ENCODE measurements at places on chromosomes 11 and 22.

DNA sequence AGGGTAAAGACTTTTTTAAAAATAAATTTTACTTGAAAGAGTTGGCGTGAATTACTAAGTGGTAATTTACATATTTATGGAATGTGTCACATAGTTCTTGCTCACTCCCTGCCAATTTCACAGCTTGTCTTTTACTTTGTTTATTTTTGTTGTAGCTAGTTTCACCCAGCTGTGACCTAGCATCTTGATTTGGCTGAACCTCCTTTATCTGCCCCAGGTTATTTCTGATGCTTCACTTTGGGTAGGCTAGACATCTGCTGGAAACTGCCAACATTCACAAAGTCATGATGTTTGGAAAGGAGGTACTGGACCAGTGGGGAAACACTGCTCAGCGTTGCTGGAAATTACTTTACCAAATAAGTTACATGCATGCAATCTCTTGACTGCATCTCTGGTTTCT lies 1676.0 kb upstream of the RAG2 start:
- no peak for DNase-seq

DNA sequence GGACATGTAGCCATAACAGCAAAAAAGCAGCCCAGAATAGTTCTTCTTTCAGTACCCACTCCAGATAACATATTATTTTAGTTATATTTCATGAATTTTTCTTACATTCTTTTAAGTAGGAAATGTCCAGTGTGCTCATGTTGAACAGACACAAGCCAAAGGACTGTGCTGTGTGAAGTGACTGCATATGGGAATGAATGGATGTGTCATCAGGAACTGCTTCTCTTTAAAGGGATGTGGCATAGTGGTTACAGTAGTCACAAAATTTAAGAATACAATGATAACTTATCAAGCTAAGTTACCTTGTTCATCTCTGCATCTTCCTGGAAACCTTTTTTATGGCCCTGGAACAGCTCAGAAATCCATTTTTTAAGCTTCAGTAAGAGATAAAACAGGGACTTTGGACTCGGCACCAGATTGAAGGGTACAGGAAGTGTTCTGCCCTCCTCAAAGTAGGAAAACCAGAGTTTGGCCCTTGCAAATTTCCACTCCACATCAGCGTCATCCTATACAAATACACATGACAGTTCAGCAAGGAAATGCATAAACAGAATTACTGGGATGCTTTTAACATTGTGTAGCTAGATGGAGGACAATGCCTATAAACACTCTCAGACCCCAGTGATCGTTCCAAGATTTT lies 112.8 kb downstream of the TRPC6 start:
- no peak for DNase-seq

GRCh38 chr22:45722006-45722405 lies 50.4 kb downstream of the ATXN10 start:
- DNase-seq, result no peak

DNA sequence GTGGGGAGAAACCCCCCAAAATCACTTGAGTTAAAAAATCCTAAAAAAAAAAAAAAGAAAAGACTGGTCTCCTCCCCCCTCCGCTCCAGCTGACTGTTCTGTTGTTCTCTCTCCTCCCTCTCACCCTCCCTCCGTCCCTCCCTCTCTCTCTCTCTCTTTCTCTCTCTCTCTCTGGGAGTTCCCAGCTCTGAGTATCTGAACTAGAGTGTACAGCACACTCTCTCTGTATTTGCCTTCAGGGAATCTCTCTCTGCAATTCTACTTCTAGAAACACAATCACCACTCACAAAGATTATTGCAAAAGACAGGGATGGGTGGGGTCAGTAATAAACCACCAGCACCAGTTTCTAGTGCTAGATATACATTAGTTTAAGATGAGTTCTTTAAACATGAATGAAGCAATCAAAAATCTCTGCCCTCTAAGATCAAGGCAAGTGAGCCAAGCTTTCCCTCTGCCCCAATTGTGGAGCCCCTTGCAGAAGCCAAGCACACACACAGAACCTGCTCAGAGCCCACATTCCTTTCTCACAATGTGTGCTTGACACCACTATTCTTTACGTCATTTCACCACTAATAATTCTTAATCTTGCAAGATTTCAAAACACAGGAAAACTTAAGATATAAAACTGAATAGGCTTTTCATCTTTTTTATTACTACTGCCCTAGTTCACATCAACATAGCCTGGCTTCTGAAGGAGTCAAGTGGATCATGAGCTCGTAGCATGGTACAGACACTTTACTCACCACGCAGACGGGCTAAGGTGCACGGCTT lies 133.5 kb downstream of the RBFOX2 start:
- DNase-seq, result no peak

- no peak for DNase-seq
Measured at GRCh38 chr11:129259931-129260348, 67.8 kb upstream of the ARHGAP32 start.

- DNase-seq, result no peak
Measured at GRCh38 chr11:30000986-30001750, 15.7 kb downstream of the KCNA4 start.

- no peak for DNase-seq
Measured at GRCh38 chr11:72735495-72736027, 16.6 kb downstream of the ARAP1 start.

DNA sequence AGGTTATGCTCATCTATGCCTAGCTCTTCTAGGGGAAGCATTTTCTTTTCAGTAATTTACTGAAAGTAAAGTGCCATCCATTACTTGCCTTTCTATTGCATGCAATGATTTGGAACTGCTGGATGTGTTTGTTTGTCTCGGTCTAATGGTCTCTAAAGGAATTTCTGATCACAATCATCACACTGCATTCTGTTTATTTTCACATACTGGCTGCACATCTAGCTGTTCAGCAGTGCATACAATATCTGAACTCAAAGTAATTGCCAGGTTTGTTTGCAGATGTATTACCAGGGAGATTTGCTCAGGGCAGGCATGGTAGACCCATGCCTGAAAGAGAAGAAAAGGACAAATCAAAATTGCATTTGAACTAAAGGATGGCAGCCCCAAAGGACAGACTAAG lies 36.4 kb upstream of the CWF19L2 start:
- no peak for DNase-seq

DNA sequence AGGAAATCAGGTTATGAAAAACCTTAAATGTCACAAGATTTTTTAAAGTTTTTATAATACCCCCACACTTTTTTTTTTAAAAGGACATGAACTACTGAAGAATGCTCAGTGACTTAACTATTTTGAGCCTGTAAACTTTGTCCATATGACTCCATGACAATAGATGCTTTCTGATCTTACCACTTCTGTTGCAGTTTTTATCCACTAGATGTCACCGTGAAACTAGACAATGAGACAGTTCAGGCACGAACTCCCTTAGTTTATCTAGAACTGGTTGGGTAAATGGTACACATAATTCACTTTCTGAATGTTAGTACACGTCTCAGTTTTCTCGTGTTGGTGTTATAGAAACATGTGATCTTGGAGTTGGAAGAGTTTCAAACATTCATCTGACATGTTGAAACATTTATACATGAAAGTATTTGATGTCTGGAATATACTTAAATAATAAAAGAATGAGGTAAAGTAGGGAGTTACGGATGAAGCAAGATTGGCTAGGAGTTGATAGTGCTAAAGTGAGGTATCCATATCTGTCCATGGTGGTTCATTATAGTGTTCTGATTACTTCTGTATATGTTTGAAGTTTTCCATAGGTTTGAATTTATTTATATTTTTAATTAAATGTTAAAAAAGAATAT lies 8.1 kb downstream of the CCDC15 start:
- DNase-seq, result no peak

GRCh38 chr11:1375955-1376258 lies 13.8 kb upstream of the BRSK2 start:
- no peak for DNase-seq

GRCh38 chr22:47041271-47042115 lies 279.0 kb downstream of the TBC1D22A start:
- DNase-seq, result no peak

DNA sequence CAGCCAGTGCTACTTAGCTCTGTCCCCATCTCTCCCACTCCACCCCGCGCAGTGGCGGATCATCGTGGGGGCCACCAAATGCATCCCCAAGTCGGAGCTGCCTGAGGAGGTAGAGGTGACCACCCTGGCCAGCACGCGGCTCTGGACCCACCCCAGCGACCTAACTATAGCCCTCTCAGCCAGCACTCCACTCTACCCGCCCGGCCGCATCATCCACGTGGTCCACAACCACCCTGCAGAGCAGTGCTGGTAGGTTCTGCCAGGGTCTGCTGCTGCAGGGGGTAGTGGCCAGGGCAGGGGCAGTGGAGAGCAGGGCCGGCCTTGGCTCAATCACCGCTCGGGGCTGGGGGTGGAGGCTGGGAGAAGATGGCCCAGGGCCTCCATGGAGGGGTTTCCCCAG lies 13.0 kb upstream of the MYRF start:
- no peak for DNase-seq

GRCh38 chr22:25735650-25736049 lies 6.3 kb upstream of the MYO18B start:
- no peak for DNase-seq

DNA sequence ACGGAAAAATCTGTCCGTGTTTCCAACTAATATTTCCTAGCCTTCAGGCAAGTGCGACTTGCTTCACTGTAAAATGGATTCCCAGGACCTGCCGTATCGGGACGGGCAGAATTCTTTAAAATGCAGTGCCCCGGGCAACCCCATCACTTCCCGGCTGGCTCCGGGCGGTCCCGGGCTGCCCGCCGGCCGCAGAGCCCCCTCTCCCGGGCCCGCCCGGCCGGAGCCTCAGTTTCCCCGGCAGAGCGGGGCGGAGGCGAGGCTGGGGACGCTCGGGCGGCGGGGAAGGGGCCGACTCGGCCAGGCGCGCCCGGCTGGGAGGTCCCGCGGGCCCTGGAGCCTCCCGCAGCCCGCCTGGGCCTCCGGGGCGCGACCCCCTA lies 84.2 kb upstream of the WNT7B start:
- no peak for DNase-seq

- DNase-seq, result peak; percentile 61
Measured at GRCh38 chr11:72812967-72813739, 1.1 kb upstream of the ATG16L2 start.

DNA sequence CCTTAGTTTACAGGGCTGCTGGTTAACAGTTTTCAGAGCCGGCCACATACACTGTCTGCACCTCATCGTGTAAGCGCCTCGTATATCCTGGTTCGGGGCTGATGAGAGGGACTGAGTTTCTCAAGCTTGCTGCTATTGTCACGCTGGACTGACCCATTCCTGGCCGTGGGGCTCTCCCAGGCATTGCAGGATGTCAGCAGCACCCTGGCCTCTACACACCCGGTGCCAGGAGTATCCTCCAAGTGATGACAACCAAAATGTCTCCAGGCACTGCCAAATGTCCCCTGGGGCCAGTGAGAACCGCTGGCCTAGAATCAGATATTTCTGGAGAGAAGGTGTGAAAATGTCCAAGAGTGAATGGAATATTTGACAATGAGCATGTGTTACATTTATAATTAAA lies 82.8 kb downstream of the ST3GAL4 start:
- no peak for DNase-seq

DNA sequence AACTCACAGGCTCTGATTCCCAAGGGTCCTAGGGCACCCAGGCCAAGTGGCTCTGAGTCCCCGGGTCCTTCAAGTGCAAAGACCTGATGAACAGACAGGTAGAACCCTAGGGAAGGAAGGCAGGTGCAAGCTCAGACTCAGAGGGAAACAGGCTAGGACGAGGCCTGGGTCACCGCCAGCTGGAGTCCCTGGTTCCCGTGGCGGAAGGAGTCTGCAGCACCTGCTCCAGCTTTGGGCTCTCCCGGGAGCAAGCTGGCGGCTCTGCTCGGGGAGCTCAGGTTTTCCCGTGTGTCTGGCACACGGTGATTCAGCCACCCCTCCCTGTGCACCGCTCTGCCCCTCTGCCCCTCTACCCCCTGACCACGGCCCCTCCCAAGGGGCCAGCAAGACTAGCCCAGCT lies 59.8 kb downstream of the WNT7B start:
- no peak for DNase-seq

- DNase-seq, result no peak
Measured at GRCh38 chr11:85768473-85769146, 42.3 kb downstream of the SYTL2 start.

GRCh38 chr22:17672417-17672991 lies 33.9 kb downstream of the BCL2L13 start:
- peak; percentile 5 for DNase-seq

DNA sequence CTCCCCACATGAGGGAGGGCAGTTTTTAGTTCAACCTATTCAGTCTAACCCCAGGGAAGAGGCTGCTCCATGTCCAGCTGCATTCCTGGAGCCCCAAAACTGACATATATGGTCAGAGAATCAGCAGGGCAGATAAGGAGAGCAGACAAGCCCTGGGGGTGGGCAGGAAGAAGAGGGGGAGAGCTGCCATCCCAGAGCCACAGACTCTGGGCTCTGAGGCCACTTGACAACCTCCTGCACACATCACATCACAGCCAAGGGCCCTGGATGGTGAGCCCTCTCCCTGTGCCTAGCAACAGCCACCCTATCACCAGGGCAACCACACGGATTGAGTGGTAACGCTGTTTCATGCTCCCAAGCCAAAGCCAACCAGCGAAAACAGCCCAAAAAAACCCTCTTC lies 3.1 kb downstream of the ARHGAP1 start:
- DNase-seq, result no peak

GRCh38 chr11:42674436-42674835 lies 637.4 kb upstream of the API5 start:
- no peak for DNase-seq

DNA sequence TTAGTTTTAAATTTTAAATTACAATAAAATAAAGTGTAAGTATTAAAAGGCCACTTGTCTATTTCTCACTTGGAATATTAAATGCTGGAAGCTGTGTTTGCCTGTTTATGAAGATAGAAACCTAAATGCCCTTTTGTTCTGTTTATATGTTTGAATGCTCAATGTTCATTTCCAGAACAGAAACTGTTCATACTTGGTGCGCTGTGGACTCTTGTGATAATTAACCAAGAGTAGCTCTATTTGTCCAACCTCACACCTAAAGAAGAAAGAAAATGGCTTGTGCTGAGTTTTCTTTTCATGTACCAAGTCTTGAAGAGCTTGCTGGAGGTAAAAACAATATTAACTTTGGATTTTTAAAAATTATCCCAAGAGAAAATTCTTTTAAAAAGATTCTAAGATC lies 5.7 kb downstream of the C11orf54 start:
- no peak for DNase-seq

GRCh38 chr22:22359465-22359864 lies 114.9 kb downstream of the VPREB1 start:
- no peak for DNase-seq

DNA sequence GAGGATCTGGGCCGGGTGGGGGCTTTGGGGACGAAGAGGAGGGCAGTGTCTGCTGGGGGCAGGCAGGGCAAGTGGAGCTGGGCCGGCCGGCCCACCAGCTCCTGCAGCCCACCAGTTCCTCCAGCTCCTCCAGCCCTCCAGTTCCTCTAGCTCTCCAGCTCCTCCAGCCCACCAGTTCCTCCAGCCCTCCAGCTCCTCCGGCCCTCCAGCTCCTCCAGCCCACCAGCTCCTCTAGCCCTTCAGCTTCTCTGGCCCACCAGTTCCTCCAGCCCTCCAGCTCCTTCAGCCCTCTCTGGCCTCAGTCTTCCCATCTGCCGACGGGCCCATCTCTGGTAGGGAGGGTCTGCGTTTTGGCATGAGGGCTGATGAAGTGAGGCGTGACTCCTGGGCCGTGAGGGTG lies 9.2 kb upstream of the CCDC188 start:
- DNase-seq, result no peak

All from stimulated activated CD4-positive, alpha-beta T cell treated with anti-CD3 and anti-CD28 coated beads, Interleukin-12 subunit alpha, Interleukin-12 subunit beta, amount 100 ng/mL, for 48 hours (primary cell).